Lung microvascular endothelial cell (primary cell): ENCODE measurements at places on chromosomes 16 and 17. TPM values are rescaled to one million over a fixed set of nuclear protein-coding genes. Genes with fewer than 3 reads are reported as not detected.

GRCh38 chr16:68236826-68237242 is 907 bp upstream of the ESRP2 start:
- peak; percentile 47 for DNase-seq

DNA sequence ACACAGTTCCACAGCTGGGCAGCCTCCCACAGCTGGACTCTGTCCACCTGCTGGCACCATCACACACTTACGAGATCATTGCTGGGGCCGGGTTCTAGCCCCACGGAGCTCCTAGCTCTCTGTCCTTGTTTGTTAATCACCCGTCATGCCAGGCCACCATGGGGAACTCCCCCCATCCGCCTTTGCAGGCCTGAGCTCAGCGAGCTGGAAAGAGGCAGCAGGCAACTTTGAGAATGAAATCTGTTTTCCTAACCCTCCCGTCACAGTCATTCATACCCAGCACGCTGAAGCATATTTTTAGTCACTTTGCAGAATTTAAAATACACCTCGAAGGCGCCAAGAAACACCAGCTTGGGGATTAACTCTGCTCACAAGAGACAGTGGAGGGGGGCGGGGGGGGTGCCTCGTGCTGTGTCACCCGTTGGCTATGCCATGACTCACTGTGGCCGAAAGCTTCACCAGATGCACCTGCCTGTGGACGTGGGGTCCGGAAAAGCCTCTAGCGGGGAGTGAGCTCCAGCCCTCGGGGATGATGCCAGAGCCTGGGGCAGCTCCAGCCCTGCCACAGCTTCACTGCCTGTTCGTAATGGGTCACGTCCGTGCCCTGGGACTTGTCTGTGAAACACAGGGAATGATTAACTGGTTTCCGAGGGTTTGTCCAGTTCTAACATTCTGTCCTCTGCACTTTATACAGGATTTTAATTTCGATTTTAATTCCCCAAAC is 1.4 kb upstream of the SPNS2 start:
- DNase-seq: peak; percentile 50

- no peak for DNase-seq
Observed at GRCh38 chr17:44067545-44067940, 1.1 kb upstream of the LSM12 start.

DNA sequence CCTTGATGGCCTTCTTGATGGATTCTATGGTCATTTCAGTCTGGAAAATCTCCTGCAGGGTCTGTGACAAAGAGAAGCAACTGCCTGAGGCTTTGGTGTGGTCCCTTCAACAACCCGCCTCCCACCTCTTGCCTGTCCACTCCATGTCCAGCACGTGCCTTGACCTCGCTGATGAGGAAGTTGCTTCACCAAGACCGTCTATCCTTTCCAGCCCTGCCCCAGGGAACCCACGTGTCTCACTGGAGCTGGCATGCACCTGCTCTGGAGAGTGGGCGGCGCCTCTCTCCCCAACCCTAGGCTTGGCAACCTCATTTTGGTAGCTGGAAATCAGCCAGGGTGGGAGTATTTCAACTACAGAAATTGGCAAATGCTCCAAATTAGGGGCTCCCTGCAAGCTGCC is 32.6 kb downstream of the TEKT3 start:
- no peak for DNase-seq

RNU2-1 gene
- not detected in 2 replicates for total RNA-seq

ITPRIPL2 gene
- 17.0 and 28.4 TPM in 2 replicates for total RNA-seq

DNA sequence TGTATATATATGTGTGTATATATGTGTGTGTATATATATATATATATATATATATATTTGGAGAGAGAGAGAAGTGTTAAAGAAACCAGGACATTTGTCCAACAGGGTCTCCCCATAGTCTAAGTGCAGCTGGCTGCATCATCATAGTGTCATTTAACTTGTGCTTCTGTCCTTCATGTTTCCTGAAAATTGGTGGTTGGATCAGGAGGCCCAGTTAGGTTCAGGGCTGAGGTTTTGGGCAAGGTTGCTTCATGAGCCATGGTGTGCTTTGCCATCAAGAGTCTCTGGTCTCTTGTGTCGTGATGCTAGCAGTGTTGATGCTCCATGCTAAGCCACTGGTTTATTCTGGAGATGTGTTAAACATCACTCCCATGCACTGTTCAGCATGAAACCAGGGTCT is 85.3 kb downstream of the C16orf95 start:
- no peak for DNase-seq

GRCh38 chr16:5634666-5635180 is 537.1 kb upstream of the EEF2KMT start:
- no peak for DNase-seq

- peak; percentile 39 for DNase-seq
Observed at GRCh38 chr16:57092786-57093411, 516 bp downstream of the CPNE2 start.

- no peak for DNase-seq
Observed at GRCh38 chr16:20355114-20355782, 2.7 kb upstream of the UMOD start.

DCAF7 gene
- total RNA-seq: 21.8 and 29.8 TPM in 2 replicates

KRTAP4-4 gene
- not detected in 2 replicates for total RNA-seq

- DNase-seq: no peak
Observed at GRCh38 chr16:8929086-8929748, 34.5 kb downstream of the USP7 start.

- DNase-seq: no peak
Observed at GRCh38 chr16:30535106-30535776, 583 bp upstream of the ZNF747 start.

DNA sequence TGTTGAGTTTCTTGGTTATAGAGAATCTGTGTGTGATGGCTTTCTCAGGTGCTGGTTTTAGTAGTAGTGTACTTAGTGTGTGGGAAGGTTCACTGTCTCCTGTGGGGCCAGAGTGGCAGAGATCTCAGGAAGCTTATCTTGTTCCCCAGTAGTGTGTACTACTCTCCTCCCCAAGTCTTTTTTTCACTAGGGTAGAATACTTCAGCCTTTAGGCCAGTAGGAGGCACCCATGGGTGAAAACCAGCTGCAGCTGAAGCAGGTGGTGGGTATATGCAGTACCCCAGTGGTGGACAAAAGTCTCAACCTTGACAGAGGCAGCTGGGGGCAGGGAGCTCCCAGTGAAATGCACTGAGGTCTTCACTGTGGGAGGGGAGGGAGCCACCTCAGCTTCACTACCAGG is 109.9 kb downstream of the PHKB start:
- no peak for DNase-seq

RAC3 gene
- total RNA-seq: 9.7 and 18.3 TPM in 2 replicates

CACNG5 gene
- not detected in 2 replicates for total RNA-seq

DNA sequence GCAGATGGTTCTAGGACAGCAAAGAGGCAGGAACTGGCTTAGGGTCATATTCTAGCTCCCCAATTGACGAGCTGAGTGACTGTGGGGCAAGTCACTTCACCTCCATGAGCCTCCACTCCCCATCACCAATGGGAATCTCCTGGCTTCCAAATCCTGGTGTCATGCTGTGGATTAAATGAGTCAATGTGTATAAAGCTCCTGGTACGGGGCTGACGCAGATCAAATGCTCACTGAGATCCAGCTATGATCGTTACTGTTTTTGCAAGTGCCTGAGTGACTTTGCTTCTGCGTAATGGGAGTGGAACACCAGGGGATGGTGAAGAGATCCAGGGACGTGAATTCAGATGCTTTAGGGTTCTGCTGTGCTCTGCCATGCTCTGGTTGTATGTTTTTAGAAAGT is 2.4 kb downstream of the SEC14L5 start:
- no peak for DNase-seq

DNA sequence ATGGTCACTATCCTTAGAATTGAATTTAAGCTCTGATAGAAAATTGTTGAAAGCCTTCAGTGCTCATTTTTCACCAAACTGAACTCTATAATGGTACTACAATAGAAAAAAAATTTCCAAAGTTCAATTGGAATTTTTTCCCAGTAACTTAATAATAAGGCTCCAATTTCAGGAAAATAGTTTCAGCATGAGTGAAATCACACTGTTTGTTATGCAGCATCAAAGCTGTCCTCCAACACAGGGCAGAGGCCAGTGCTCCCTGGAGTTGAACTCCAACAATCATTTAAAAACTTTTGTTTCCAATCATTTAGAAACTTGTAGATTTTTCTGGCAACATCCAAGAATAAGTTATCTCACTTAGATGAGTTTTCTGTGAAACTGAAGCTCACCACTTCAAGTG is 103.1 kb upstream of the HSBP1 start:
- DNase-seq: no peak
